ENCODE measurements at places on chromosomes 1 and 21. TPM values are rescaled to one million over a fixed set of nuclear protein-coding genes. Genes with fewer than 3 reads are reported as not detected.

GRCh38 chr1:118110580-118110979 is 74.4 kb downstream of the SPAG17 start:
- DNase-seq = no peak

DNA sequence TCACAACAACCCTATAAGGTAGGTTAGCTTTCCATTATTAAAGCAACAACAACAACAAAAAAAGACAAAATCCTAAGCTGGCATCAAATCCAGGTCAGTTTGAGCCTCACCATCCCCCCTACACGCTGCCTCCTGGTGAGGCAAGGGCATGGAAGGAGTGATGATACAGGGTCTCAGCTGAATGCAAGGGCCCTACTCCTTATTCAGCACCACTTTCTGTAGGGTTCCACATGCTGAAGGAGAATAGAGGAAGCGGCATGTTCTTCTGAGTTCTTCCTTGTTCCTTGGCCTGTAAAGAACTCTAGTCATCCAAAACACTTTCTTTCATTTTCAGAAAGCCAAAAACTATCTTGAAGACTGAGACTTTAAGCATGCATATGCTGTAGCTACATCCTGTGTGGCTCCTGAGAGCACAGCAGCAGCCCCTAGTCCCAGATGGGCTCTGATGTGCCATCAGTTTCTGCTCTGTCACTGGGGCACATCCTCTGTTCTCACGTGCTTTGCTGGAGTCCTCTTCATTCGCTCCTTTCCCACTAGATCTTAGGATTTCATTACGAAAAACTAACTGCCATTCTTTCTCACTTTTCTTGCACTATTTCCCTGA is 6.2 kb downstream of the ILDR2 start:
- DNase-seq = no peak

DNA sequence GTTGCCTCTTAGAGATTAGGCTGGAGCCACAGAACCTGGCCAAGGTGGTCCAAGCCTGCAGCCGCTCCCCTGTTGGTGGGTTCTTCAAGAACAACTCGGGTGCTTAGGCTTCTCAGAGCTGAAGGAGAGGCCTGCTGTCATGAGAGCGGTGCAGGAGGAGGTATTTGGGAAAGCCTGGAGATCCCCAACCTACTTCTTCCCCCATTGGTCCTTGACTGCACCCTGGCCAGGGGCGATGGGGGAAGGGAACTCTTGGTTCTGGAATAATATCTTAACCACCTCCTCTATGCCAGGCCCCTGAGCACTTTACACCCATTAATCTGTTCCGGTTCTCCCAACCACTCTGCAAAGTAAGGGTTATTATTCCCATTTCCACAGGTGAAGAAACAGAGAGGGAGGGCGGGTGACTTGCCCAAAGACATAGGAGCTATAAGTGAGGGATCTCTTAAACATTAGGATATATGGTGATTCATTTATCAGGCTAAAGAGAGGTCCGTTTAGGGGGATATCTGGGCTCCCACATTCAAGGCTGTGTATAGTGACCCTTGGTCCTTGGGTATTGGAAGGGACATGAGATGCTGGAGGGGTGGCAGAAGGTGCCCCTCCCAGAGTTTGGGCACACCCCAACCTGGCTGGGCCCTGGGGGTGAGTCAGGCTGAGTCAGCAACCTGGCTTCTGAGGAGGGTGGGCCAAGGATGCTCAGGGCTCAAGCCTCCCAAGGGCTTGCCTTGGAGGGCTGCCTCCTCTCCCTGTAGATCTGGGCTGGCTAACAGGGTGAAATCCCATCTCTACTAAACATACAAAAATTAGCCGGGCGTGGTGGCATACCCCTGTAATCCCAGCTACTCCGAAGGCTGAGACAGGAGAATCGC is 5.2 kb downstream of the TRNP1 start:
- no peak for DNase-seq

- no peak for DNase-seq
Measured at GRCh38 chr1:40739455-40740008, 44.1 kb upstream of the KCNQ4 start.

- no peak for DNase-seq
Measured at GRCh38 chr1:17907999-17908398, 152.9 kb downstream of the ACTL8 start.

- no peak for DNase-seq
Measured at GRCh38 chr1:64948905-64949833, 17.2 kb downstream of the JAK1 start.

DNA sequence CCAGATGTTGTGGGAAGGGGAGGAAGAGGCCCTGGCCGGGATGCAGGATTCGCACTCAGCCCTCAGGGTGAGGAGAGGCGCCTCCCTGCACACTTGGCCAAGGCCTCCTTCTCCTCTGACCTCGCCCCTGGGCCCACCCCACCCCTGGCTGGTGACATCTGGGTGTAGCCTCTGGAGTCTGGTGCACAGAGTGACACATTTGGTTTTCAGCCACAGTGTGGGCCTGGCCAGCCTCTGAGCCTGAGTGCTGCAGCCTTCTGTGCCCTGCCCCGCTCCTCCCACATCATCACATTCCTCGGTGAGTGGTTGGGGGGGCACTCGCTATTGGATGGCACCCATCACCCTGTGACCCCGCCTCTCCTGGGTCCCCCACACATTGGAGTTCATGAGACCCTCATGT is 45.8 kb downstream of the PRDM16 start:
- no peak for DNase-seq

- DNase-seq = no peak
Measured at GRCh38 chr1:56033321-56034037, 545.9 kb downstream of the PLPP3 start.

DNA sequence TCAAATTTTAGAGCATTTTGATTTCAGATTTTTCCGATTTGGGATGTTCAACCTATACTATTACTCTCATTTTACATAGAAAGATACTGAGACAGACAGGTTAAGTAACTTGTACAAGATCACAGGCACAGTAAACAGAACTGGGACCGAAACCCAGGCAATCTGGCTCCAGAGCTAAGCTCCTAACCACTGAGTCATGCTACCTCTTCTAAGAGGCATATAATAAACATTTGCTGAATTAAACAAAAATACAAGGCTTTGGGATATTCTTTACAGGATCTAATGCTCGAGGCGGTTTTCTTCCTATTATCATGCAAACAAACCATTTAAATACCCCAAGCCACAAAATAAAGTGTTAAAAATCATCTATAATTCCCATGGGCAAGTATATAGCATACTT is 50.3 kb downstream of the MCOLN2 start:
- DNase-seq = no peak

- no peak for DNase-seq
Measured at GRCh38 chr1:57889676-57890320, 465.9 kb upstream of the DAB1 start.

- no peak for DNase-seq
Measured at GRCh38 chr1:74714429-74715235, 18.2 kb downstream of the CRYZ start.

DNA sequence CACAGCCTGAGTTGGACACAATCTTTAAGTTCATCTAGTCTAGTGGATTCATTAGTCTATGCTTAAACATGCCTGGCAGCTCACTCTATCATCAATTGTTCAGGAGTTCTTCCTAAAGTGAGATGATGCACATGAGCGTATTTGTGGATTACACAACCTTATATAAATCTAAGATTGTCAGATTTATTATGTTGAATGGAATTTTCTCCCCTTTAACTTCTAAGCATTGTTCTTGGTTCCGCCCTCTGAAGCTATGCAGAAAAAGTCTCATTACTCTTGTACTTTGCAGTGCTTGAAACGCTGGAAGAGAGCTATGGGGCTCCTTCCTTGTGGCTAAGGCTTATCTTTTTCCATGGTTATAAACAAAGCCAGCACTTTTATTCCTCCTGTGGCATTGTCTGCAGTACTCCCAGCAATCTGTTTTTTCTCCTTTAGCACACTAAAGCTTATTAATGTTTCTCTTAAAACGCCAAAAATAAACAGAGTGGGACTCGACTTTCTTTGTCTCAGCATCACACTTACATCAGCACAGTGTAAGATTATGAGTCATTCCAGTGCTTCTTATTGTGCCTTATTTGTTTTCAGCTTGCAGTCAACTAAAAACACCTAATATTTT is 316.8 kb upstream of the CAMK1G start:
- no peak for DNase-seq

DNA sequence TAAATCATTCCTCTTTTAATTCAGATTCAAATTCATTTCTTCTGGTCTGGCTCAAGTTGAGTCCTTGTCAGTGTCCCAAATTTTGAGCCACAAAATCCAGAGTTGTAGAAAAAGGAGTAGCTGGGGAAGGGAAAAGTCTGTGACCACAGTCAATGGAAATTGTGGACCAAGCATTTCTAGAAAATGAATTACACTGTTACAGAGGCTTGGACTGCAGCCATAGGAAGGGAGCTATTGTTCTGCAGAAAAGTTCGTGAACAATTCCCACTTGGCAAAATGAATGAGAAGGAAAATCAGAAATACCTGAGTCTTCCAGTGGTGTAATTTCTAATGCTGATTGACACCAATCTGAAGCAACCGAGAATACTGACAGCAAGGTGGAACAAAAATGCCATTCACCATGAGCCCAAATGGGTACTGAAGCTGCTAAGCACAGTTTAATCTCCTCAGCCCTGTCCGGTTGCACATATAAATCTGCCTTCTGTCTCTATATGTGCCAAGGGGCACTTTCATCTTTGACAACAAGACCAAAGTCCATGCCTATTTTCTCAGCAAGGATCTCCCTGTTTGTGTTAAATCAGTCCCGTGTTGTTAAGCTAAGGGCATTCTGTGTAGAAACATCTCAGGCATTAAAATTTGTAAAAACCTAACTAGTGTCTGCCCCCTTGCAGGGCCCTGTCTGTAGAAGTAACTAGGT is 51.3 kb downstream of the TEX35 start:
- no peak for DNase-seq

- DNase-seq = no peak
Measured at GRCh38 chr1:212452323-212453155, 19.8 kb downstream of the NENF start.

- no peak for DNase-seq
Measured at GRCh38 chr1:65980237-65980636, 187.5 kb downstream of the PDE4B start.

DNA sequence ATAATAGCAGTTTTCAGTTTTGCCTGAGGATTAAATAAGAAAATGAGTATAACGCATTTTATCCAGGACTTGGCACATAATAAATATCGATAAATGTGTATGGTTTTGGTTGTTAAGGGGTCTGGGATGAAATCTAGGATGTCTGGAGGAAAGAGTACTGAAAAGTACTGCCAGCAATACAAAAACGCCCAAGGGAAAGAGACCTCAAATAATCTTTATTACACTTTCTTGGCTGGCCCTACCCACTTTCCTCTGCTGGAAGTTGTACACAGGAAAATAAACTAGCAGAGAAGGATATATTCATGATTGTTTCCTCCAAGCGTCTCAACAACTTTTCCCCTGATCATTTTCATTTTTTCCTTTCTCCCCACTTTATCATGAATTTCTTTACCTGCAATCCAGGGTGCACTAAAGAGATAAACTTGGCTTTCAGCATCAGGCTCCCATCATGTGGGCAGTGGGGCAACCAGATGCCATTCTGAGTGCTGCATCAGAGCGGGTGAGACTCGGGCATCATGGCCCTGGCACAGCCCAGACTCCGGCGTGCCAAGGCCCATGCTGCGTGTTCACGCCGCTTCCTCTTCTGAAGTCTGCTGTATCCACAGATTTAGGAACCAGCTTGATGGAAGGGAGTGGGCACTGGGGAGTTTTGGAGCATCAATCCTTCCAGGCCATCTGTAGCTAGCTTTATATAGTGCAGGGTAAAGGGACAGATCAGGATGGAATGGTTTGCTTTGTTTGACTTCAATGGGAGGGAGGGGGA is 35.8 kb upstream of the PLXNA2 start:
- DNase-seq = no peak

DNA sequence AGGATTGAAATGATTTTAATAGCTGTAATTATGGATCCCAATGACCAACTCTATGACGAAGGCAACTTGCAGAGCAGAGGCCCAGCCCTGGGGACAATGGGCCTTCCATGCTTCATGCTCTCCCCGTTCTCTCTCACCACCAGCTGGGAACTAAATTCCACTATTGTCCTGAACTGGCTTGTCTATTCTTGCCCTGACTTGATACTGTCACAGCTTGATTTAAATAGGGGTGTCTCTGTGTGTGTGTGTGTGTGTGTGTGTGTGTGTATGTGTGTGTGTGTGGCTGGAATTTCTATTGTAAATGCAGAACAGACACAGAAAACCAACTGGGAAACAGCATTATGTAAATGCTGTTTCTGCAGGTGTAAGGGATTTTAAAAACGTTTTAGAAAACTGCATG is 57.0 kb downstream of the SLC22A15 start:
- no peak for DNase-seq

DNA sequence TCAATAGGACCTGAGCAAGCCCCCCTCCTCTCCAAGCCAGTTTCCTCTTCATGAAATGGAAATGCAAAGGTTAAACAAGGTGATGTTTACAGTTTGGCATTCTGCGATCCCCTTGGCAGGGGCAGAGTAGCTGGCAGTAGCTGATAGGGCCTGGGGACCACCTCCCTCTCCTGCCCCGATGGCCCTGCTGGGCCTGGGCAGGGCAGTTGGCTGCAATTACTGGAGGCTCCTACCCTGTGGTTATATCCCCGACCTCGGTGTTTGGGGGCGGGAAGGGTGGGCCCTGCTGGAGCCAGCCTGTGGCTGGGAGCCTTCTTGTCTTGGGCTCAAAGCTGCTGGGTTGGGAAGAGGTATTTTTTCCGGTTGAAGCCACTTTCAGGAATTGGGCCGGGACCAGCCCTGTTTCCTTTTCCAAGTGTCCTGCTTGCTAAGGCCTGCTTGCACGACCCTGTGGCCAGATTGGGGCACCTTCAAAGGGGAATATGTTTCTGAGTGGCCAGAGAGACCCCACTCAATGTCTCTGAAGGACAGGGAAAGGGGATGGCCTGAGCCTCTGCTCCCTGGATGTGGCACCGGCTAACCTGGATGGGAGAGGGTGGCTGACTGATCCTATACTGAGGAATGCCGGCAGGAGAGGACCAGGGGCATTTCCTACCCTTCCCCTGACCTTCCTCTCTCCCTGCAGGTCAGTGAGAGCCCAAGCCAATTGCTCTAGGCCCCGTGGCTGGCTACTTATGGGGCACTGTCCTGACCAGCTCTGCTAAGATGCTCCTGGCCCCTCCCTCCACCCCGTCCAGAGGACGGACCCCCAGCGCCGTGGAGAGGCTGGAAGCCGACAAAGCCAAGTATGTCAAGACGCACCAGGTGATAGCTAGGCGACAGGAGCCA is 1.9 kb downstream of the FAM110D start:
- no peak for DNase-seq

DNA sequence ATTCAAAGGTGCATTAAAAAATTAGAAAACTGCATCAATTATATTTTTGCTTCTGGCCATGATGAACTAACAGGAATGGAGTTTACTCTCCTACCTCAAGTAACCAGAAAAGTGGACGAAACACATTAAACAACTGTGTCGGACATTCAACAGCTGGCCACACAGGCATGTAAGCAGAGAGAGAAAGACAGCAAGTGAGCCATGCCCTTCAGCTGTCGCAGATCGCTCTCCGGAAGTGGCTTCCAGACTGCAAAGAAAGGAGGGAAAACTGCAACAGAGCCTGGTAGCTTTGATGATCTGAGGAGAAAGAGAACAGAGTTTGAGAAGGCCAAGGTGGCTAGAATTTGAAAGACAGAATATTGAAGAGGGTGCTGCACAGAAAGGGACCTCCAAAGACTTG is 557.2 kb downstream of the MATN1 start:
- peak; percentile 7 for DNase-seq

PLA2G2F gene
- total RNA-seq = not detected

SPRTN gene
- total RNA-seq = 10.5 TPM

A3GALT2 gene
- total RNA-seq = not detected

ALPL gene
- total RNA-seq = 14.6 TPM

TRNP1 gene
- 22.7 TPM for total RNA-seq

GNAT2 gene
- total RNA-seq = not detected

ZNF648 gene
- total RNA-seq = 0.53 TPM

ELAPOR1 gene
- total RNA-seq = 1.9 TPM

PCBP3 gene
- 14.1 TPM for total RNA-seq

All from sciatic nerve (tissue), 2 donors.